A549 treated with CORT108297 at 1 μM for 4 hours (cell line): ENCODE measurements at places on chromosomes 1 and 21. TPM values are rescaled to one million over a fixed set of nuclear protein-coding genes. Genes with fewer than 3 reads are reported as not detected.

PLEKHA6 gene
- 20.6 to 31.2 TPM (median 27.2 TPM) in 5 replicates for total RNA-seq

MARK1 gene
- total RNA-seq: 0.08 to 1.3 TPM (median 0.12 TPM) in 5 replicates

KRTAP26-1 gene
- not detected in 5 replicates for total RNA-seq

GSTM5 gene
- not detected in 5 replicates for total RNA-seq

NR1I3 gene
- total RNA-seq: 0.06 to 0.15 TPM (median 0.08 TPM) in 3 of 5 replicates, not detected in the others

NFASC gene
- 1.5 to 1.6 TPM (median 1.5 TPM) in 5 replicates for total RNA-seq

SPRR5 gene
- not detected in 5 replicates for total RNA-seq

HDAC1 gene
- total RNA-seq: 53.0 to 60.3 TPM (median 56.2 TPM) in 5 replicates
